Upper lobe of right lung (tissue), 1 donor: ENCODE measurements at places on chromosomes 2 and 18. TPM values are rescaled to one million over a fixed set of nuclear protein-coding genes. Genes with fewer than 3 reads are reported as not detected.

The PLEK gene
- 32.9 TPM for total RNA-seq

The NT5DC4 gene
- total RNA-seq = not detected

DNA sequence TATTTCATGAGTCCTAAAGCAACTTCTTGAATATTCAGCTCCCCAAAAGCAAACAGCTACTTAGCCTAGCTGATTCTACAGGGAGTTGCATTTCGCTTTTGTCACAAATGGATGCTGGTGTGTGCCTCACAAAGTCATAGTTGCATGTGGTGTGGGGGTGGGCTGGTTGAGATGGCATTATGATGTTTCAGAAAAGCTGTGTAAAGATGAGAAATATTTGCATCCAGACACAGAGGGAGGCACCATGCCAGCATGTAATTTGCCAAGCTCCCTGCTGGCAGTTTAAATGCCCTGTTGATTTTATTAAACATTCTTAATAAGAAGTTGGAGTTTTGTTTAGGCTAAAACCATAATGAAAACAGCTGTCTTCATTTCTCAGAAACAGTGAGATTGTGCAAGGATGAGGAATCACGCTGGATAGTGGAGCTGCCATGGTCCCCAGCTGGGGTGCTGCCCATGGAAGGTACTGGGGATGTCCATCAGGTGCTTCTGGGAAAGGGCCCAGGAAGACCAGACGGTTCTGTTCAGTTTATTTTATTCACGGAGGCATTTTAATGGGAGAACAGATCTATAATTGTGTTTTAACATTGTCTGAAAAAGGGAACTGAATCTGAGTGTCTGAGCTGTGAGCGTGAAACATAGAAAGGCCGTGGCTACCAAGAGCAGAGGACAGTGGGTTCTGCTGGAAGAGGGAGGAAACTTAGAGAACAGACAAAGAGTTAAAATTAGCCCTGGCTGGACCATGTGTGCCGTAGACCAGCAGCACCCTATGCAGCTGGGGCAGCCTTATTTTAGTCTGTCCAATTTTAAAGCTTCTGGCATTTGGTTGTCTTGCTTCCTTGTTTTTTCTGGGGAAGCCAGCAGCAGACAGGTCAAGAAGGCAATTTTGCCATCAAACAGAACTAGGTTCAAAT, 177.1 kb downstream of the FAM210A start:
- no peak overlapping the region for H3K27ac ChIP-seq
- no peaks in the 10 kb centered on the region for H3K36me3 ChIP-seq
- no peak for DNase-seq
- H3K27me3 ChIP-seq = no peaks in the 10 kb centered on the region
- H3K4me1 ChIP-seq = peaks cover 11% of the 10 kb centered on the region

The ANKRD53 gene
- total RNA-seq = 0.38 TPM

DNA sequence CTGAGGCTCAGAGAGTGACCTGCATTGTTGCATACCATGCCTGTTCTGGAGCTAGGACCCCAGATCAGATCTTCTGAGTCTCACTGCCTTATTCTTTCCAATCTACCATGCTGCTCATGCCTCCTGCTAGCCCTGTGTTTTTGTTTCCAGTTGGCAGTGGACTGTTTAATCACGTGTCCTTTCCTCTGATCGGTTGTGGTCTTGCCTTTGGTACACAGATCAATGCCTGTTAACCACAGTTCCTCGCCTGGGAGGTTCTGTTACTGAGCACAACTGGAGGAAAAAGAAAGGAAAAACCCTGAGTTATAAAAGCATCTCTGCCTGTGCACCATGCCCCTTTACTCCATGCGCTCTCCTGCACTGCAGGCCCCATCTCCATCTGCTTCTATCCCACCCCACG, 329.1 kb downstream of the SETBP1 start:
- H3K4me3 ChIP-seq = no peak overlapping the region
- H3K4me1 ChIP-seq = peaks cover 14% of the 10 kb centered on the region
- H3K36me3 ChIP-seq = no peaks in the 10 kb centered on the region
- no peaks in the 10 kb centered on the region for H3K27me3 ChIP-seq
- DNase-seq = no peak

GRCh38 chr18:63831080-63831788, 56.0 kb downstream of the SERPINB7 start:
- H3K4me3 ChIP-seq = no peak overlapping the region
- H3K4me1 ChIP-seq = no peaks in the 10 kb centered on the region
- H3K36me3 ChIP-seq = no peaks in the 10 kb centered on the region
- H3K27me3 ChIP-seq = no peaks in the 10 kb centered on the region
- H3K27ac ChIP-seq = no peak overlapping the region
- DNase-seq = no peak

DNA sequence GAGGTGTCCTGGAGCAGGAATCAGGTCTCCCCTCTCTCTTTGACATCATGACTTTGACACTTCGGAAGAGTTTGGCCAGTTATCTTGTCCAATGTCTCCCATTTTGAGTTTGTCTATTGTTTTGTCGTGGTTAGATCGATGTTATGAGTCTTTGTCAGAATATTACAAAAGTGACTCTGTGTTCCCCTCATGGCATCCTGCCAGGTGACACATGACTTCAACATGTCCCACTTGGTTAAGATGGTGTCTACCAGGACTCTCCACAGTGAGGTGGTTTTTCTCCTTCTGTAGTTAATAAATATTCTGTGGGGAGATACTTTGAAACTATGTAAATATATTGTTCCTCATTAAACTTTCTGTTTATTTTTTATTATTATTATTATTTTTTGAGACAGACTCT, 76.6 kb upstream of the BZW1 start:
- H3K36me3 ChIP-seq = no peaks in the 10 kb centered on the region
- no peaks in the 10 kb centered on the region for H3K27me3 ChIP-seq
- no peak for DNase-seq

- peaks cover 27% of the 10 kb centered on the region for H3K4me1 ChIP-seq
- DNase-seq = peak; percentile 99
- H3K36me3 ChIP-seq = peaks cover 22% of the 10 kb centered on the region
- H3K4me3 ChIP-seq = peak within 1 kb of the TSS; percentile 91
- peak within 1 kb of the TSS; percentile 100 for H3K27ac ChIP-seq
Observed at GRCh38 chr2:200864176-200865034, at the start of gene CLK1. TSS of gene CLK1 (minus strand) at chr2:200864658. CDS start at chr2:200861862, 2,796 bp downstream.

- peaks cover 20% of the 10 kb centered on the region for H3K4me1 ChIP-seq
- H3K36me3 ChIP-seq = no peaks in the 10 kb centered on the region
- DNase-seq = no peak
- no peak overlapping the region for H3K27ac ChIP-seq
- no peaks in the 10 kb centered on the region for H3K27me3 ChIP-seq
- H3K4me3 ChIP-seq = no peak overlapping the region
Observed at GRCh38 chr2:101809698-101810097, 112.2 kb downstream of the MAP4K4 start.

DNA sequence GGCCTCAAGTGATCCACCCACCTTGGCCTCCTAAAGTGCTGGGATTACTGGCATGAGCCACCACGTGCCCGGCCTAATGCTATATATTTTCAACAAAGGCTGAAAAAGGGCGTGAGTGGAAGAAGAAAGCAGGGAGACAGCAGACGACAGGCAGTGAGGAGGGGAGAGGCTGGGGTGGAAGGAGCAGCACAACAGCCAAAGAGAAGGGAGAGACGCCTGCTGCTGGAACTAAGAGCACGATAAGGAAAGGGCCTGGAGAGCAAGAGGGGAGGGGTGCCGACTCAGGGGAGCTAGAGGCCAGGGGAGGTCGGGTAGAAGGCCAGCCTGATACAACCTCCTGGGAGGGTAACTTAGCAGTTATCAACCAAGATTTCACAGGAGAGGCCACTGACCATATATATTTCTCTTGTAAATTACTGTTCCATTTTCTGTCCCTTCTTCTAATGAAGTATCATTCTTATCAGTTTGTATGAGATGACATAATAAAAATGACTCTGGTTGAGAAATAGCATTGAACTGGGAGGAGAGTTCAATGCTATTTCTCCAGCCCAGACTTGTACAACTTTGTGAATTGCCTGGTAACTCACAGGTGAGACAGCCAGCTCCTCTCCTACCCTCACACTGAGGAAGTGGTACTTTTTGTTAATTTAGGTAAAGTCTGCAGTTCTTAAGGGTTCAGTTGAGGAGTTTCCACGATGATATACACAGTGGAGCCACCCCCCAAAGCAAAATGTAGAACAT, 5.8 kb upstream of the RNU4ATAC start:
- H3K4me1 ChIP-seq = peaks cover 9% of the 10 kb centered on the region
- DNase-seq = no peak
- no peaks in the 10 kb centered on the region for H3K27me3 ChIP-seq
- H3K36me3 ChIP-seq = peaks cover 57% of the 10 kb centered on the region
- no peak overlapping the region for H3K27ac ChIP-seq

DNA sequence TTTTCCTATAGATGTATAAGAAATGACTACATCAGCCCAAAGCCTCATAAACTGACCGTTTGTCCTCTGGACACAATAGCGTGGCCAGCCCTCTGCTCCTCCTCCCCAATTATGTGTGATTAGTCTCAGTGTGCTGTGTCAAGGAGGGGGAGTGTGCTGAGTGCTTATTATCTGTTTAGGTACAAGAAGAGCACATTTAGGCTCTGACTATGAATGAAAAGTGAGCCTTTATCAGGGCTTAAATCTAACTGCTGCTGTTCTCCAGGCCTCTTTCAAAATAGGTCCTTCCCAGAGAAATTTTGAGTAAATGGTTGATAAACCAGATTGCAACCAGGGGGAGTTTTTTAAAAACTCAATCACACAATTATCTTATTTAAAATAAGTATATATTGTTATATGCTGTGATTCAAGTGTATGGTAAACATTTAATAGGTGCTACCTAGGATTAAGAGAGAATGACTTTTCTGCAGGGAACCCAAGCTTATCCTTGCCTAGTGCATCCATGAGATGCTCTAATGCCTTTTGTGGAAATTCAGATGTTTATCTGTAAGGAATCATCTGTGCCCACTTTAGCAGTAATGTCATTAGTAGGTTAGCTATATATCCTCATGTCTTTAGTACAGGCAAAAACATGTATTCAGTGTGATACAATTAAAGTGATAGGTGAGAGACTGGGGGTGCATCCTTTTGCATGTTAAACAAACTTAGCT, 168.7 kb upstream of the SIX3 start:
- H3K4me3 ChIP-seq = no peak overlapping the region
- no peaks in the 10 kb centered on the region for H3K4me1 ChIP-seq
- DNase-seq = no peak

DNA sequence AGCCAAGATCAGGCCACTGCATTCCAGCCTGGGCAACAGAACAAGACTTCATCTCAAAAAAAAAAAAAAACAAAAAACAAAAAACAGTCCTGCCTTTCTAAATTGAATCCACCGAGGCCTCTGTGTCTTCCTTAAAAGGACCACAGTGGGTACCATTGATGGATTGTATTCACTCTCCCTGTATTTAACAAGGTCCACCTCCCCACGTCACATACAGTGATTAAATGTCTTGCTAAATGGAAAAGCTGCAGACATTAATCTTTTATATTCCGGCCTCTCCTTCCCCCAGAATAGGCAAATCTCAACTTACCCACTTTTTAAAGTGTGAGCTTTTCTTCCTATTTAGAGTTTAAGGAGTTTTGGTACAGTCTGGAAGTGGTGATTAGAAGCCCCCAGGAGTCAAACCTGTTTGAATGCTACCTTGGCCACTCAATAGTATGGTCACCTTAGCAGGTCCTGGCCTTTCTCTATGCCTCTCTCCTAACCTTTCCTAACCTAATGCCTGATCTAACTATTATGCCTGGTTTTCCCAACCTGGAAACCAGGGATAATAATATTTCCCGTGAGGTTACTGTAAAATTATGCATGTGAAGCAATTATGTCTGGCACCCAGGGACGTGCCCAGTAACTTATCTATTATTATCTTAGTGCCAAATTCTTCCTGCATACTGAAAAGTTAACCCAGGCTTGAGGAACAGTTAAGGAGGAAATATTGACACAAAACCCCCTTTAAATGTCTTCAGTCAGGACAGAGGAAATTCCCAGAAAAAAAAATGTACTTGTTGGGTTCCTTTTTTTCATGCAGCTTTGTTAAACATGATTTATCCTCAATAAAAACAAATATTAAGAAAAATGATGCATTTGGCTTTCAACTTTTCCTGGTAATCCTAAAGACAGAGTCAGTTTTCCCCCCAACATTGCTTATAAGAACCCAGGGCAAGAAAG, 3.1 kb downstream of the NFE2L2 start:
- peak overlapping the region; percentile 99 for H3K27ac ChIP-seq
- peak overlapping the region; percentile 91 for H3K4me3 ChIP-seq
- no peaks in the 10 kb centered on the region for H3K27me3 ChIP-seq
- no peaks in the 10 kb centered on the region for H3K36me3 ChIP-seq
- no peak for DNase-seq

- no peaks in the 10 kb centered on the region for H3K36me3 ChIP-seq
- no peak overlapping the region for H3K4me3 ChIP-seq
- no peak overlapping the region for H3K27ac ChIP-seq
- no peaks in the 10 kb centered on the region for H3K27me3 ChIP-seq
- no peak for DNase-seq
Observed at GRCh38 chr2:148978706-148979105, 59.8 kb upstream of the LYPD6B start.

DNA sequence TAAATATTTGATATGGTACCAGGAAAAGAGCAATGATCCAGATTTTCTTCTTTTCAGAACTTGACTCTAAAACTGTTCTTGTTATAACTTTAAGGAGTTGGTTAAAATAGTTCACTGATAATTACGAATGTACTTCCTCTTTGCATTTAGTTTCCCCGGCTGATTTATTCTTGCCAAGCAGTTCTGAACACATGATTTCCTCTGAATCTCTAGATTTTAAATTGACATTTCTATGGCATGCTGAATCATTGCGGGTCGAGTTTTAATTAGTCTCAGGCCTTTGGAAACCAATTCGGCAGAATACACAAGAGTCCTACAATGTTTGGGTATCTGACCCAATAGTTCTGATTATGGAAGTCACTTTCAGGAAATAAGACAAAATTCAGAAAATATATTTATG, 37.3 kb upstream of the DNAH7 start:
- H3K4me3 ChIP-seq = no peak overlapping the region
- H3K27ac ChIP-seq = no peak overlapping the region

DNA sequence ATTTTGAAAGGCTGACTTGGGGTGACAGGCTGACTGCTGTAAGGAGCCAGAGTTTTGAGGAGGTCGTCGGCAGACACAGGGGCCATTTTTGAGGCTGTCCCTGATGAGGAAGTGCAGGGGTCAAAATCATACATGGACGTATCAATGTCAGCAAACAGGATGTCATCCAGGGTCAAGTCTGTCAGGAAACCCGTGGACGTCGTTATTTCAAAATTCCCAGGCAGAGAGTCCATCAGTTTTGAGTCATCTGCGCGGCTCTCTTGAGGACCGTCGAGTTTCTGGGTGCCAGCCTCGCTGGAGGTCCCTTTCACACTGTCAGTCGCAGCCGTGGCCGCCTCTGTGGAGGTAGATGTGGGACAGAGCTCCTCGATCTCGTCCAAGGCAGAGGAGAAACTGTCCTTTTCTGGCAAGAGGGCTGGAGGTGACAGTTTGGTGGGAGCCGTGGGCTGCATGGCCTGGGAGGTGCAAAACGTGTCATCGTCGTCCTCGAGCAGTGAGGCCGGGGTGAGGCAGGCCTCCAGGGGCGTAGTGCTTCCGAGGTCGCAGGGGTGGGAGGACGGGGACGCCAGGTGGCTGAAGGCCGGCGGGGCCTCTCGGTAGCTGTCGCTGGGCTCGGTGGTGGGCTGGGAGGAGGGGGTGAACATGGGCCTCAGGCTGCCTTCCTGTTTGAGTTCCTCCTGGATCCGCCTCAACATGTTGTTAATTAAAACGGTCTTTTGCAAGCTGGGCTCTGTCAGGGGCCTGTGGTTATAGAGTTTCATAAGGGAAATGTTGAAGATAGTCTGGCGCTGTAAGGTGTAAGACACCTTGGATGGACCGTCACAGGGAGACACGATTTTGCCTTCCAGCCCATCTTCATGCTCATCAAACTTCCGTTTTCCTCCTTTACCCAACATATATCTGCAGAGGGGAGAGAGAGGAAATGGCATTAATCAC, 17.5 kb downstream of the SERTAD2 start:
- H3K27me3 ChIP-seq = no peaks in the 10 kb centered on the region
- H3K4me1 ChIP-seq = peaks cover 24% of the 10 kb centered on the region
- H3K27ac ChIP-seq = peak overlapping the region; percentile 39
- DNase-seq = no peak
- no peak overlapping the region for H3K4me3 ChIP-seq
- peaks cover 21% of the 10 kb centered on the region for H3K36me3 ChIP-seq

The HMSD gene
- total RNA-seq = 2.1 TPM
